ENCODE measurements at places on chromosomes 5 and 9.
A peak's percentile ranks its signal among the peaks of the same experiment; 100 is the strongest.

- no peak for DNase-seq
Observed at GRCh38 chr9:127667127-127667844, 39.5 kb upstream of the CFAP157 start.

- DNase-seq = no peak
Observed at GRCh38 chr5:164358531-164359259, 853.3 kb downstream of the MAT2B start.

DNA sequence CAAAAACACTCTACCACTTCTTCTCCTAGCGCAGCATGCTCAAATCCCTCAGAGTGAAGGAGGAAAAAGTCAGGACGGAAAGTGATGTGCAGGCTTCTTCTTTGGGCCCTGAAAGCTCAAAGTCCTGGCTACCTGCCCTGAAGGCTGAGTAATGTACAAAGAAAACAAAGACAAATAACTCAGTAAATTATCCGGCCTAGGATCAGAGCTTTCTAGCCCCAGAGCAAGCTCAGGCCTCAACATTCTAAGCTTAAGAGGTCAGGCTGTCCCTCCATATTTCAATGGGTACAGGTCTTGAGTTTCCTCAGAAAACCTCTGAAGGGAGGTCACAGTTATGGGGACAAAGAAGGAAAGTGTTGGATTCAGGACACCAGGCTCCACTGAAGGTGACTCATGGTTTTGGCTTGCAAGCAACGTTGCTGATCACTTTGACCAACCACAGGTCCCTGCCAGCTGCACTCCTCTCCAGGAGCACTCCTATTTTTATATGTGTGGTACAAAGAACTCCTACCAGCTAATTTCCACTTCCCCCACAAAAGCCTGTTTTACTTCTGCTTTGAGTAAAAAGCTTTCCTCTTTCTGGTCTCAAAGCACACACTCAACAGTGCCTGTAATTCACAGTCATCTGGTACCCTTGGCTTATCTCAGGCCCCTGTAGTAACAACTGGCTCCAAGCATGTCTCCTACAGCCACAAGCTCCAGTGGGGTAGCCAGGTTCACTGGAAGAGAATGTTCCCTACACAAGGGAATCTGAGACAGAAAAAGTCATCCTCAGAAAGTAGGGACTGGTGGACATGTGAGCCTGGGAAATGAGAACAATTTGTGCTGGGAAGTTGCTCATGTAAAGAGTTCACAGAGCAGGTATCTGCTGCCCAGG is 115.7 kb downstream of the UGCG start:
- DNase-seq = no peak

GRCh38 chr9:135214054-135214640 is 126.7 kb downstream of the OLFM1 start:
- no peak for DNase-seq

- peak; percentile 47 for DNase-seq
Observed at GRCh38 chr5:136133222-136133921, 727 bp downstream of the SMAD5 start.

DNA sequence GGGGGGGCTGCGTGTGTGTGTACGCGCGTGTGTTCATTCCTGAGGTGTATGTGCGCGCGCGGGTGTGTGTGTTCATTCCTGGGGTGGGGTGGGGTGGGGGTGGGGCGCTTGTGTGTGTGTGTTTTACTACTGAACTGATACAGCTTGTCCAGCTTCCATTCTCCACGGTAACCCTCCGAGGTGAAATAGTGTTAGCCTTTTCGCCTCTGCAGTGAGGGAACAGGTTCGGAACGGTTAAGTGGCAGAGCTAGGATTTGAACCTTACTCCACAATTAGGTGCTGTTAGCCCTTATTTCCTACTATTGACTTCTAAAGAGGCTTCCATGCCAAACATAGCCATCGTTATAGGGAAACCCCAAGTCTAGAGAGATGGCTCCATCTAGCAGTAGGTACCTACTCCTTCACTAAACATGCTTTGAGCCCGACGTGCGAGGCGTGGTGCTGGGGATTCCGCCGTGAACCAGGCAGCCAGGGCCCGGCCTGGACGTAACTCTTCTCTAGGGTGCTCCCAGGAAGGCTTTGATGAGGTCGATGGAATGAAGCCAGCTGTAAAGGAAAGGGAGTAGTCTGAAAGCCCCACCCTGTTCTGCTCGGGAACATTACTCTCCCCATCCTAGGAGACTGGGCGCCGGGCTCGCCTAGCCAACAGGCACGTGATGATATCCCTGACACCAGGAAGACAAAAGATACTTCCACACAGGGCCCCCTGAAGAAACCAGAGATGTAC is 782 bp upstream of the SKP1 start:
- DNase-seq = peak; percentile 43

- no peak for DNase-seq
Observed at GRCh38 chr5:178334861-178335260, 102.3 kb upstream of the PHYKPL start.

- no peak for DNase-seq
Observed at GRCh38 chr5:115381911-115382662, 85.6 kb upstream of the CCDC112 start.

DNA sequence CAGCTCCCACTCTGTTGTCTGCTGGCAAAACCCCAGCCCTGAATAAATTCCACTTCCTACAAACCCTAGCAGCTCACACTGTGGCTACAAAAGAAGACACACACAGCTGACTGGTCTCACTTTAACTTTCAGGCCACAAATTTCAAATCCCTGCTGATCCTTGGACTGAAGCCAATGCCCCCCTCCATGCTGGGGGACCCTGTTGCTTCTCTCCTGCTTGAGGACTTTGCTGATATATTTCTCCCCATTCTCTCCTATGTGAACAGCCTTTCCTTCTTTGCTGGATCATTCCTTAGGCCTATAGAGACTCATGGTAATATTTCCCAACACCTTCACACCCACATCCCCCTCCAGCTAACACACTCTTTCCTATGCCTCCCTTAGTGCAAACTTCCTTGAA is 79.6 kb upstream of the ADRA1B start:
- DNase-seq = no peak

- no peak for DNase-seq
Observed at GRCh38 chr9:78439866-78440830, 143.2 kb downstream of the PSAT1 start.

DNA sequence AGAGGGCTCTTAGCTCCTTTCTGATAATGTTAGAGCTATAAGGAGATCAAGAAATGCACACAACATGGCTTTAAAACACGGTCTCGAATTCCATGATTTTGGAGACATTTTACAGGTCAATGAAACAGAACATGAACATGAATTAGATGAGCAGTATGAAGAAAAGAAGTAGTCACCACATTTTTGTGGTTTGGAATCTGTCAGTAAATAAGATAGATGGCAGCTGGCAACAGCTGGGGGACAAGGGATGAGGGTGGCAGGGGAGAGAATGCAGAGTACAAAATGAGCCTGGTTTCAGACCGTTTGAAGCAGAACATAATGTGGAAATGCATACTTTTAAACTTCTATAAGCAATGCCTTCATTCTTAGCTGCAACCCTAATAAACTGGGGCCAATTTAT is 107.1 kb downstream of the OXCT1 start:
- no peak for DNase-seq

DNA sequence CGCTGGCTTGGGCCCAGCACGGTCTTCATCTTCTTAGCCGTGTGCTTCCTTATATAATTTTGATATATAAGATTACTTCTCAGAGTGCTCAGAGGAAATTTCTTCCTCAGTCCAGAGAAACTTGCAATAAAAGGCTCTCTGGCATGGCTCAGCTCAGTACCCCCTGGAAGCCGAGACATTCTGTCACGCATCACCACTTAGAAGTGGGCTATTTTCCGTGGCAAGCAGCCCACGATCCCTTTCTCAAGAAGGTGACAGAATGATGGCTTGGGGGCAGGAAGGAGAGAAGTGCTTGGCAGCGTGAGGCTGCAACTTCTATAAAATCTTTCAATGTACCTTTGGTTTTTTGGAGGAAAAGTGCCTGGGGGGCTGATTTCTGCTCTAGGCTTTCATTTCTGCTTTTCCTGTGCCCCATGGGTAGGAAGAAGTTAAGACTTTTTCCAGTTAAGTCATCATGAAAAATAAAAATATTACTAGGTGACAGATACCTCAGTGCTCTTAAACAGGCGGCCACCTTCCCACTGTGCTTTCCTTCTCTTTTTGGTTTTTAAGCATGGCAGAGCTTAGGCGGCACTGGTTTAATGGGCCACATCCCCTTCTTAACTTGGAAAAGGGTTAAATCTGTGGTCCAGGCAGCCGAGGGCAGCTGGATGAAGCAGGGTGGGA is 104.6 kb downstream of the MVB12B start:
- peak; percentile 4 for DNase-seq

DNA sequence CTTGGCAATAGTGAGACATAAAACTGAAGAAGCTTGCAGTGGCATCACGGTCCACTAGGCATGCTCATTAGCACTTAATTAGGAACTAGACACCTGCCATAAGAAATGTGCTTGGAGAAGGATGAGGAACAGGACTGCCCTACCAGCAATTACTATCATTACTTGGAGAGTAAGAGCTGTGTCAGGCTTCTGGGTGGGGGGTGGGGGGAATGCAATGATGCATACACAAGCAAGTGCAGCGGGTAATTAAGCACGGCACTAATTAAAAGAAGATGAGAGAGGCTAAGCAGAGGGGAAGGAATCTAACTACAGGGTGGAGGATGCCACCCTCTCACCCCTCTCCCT is 53.1 kb downstream of the TLE1 start:
- DNase-seq = no peak

GRCh38 chr5:140998921-140999410 is 32.7 kb downstream of the PCDHAC2 start:
- DNase-seq = no peak

GRCh38 chr9:89555451-89556375 is 49.1 kb upstream of the GADD45G start:
- DNase-seq = peak; percentile 32

DNA sequence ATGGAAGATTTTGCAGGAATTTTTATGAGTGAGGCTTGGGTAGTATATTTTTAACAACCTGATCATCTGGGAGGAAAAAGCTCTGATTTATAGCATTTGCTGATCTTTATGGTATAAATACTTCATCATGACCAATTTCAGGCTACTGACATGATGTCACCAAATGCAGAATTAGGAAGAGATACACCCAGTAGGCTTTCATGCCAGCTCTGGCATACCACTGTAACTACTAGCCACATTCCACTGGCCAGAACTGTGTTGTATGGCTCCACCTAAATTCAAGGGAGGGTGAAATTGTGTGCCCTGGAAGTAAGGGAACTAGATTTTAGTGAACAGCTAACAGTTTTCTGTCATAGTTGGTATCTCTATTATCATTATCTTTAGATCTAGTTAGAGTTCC is 17.6 kb downstream of the AP3S1 start:
- DNase-seq = no peak

DNA sequence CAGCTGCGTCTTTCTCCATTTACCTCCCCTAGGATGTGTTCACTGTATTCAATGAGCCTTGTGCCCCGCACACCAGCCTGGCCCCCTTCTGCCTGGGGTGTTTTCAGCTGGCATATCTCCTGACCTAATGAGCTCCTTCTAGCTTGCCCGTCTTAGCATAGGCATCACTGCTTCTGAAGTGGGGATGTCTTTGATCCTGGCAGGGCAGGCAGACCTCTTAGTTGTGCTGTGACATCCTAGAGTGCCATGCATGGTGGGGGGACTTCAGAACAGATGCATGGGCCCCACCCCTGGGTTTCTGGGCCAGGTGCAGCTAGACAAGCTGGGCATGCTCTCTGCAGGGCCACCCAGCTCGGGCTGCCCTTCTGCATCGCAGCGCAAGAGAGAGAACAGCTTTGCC is 172.7 kb downstream of the GADD45G start:
- DNase-seq = no peak

DNA sequence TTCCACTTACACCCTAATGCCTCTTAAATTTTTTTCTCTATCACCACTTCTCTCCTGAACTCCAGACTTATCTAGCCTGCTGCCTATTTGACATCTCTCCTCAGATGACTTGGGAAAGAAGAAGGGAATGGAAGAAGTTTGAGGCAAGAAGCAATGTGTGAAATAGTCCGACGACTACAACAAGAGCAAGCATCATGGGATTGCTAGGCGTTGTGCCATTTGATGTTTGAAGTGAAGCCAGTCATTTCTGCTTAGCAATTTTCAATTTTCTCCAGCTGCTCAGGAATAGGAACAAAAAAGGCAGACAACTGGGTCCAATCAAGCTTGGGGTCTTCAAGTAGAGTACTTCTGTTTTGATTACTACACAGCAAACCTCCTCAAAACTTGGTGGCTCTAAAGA is 106.4 kb downstream of the HSD17B3 start:
- DNase-seq = no peak

GRCh38 chr5:10478436-10478835 is 36.8 kb downstream of the ROPN1L start:
- DNase-seq = no peak

GRCh38 chr5:124649491-124650146 is 96.8 kb downstream of the ZNF608 start:
- no peak for DNase-seq

DNA sequence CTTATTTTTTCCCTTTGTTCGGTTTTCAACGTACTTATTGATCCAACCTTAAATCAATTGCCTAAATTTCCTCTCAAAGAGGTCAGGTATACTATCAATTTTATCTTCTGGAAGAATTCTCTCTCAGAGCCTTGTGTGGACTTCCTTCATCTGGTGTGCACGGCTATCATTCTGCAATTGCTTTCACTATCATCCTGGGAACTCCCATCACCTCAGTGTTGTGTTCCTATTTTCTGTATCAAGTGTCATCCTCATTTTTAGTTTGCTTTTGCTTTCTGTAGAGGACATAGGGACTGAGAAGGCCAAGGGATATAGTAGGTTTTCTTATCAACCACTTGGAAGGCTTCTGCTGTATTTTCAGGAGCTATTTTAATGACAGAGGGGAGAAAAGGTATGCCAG is 11.3 kb downstream of the STOM start:
- no peak for DNase-seq

DNA sequence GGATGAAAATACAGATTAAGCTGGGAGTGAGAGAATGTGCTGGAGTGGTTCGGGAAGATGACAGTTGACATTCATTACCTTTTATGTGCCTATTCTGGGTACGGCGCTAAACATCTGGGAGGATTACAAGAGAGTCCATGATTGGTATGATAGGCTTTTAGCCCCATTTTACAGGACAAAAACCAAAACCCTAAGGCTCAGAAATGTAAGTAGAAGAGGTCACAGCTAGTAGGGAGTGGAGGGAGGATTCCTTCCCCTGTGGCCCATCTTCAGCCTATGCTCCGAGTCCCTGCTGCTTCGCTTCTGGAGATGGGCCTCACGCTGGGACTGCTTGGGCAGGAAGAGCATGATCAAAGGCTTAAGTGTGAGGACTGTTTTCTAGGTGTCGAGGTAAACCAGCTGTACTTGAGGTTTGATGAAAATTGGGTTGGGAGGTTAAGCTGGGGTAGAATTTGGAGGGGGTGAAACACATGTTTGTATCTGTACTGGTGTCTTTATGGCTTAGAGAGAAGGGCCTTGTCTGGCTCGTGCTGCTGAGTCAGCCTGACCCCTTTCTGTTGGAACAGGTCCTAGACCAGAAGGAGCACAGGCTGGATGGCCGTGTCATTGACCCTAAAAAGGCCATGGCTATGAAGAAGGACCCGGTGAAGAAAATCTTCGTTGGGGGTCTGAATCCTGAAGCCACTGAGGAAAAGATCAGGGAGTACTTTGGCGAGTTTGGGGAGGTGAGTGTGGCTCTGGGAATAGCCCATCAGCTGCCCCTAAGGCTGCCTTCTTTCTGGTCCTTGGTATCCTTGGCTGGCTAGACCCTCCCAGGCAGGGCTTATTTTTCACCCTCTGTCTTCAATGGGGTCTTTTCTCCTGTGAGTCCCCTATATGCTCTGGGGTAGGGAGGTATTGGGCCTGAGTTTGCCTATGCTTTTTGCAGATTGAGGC is 2.1 kb downstream of the HNRNPAB start:
- no peak for DNase-seq
